ENCODE measurements at places on chromosomes 12 and 14.
A peak's percentile ranks its signal among the peaks of the same experiment; 100 is the strongest.

- DNase-seq = peak; percentile 56
Measured at GRCh38 chr12:48788854-48789775, at the start of gene ADCY6. ADCY6 (minus strand) TSS chr12:48789089; CDS start chr12:48783434, 5,655 bp downstream.

GRCh38 chr14:48035836-48036235 lies 360.4 kb upstream of the MDGA2 start:
- DNase-seq = no peak

DNA sequence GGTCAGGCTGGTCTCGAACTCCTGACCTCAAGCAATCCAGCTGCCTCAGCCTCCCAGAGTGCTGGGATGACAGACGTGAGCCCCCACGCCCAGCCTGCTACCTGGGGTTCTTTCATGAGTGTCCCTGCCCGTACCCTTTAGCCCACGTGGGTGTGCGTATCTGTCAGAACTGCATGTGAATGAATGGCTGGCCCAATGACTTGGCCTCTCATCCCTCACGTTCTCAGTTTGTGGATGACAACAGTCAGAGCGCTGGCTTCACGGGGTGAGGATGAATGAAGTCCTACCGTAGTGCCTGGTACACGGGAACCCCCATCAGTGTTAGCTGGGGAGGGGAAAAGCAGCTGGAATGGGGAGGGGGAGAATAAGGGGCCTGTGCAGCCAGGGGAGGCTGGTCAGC lies 16.1 kb upstream of the ZDHHC22 start:
- DNase-seq = no peak

- no peak for DNase-seq
Measured at GRCh38 chr14:106372870-106373652, 846.7 kb downstream of the TMEM121 start.

- DNase-seq = no peak
Measured at GRCh38 chr14:101363261-101363555, 198.1 kb upstream of the DIO3 start.

DNA sequence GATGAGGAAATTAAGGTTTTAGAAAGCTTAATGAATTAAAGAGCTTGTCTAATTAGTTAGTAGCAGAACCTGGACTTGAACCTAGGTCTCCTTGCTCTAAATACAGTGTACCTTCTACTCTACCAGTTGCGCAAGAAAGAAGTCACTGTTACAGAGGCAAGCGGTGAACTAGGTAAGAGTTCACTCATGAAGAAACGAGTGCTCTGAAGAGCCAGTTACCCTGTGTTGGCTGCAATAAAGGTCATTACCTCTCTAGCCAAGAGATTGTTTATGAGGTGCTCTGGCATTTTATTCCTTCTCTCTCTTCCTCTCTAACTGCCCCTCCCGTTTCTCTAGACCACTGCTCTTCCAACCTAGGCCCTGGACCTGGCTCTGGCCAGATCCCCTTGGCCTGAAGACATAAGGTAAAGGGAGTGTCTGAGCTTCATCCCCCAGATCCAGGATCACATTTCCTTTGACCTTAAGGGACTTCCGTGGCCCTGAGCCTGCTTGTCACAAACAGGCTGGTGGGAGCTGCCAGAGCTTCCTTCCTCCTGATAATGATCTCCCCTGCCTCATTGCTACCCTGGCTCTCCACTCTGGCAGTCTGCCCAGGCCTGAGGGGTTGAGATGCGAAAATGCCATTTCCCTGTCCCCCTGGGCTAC lies 1.9 kb downstream of the RNASE7 start:
- no peak for DNase-seq

GRCh38 chr12:113818283-113818682 lies 147.8 kb downstream of the RBM19 start:
- no peak for DNase-seq

- DNase-seq = no peak
Measured at GRCh38 chr12:10128687-10129086, 1.3 kb downstream of the CLEC7A start.

- no peak for DNase-seq
Measured at GRCh38 chr12:119363037-119363436, 28.5 kb downstream of the CCDC60 start.

DNA sequence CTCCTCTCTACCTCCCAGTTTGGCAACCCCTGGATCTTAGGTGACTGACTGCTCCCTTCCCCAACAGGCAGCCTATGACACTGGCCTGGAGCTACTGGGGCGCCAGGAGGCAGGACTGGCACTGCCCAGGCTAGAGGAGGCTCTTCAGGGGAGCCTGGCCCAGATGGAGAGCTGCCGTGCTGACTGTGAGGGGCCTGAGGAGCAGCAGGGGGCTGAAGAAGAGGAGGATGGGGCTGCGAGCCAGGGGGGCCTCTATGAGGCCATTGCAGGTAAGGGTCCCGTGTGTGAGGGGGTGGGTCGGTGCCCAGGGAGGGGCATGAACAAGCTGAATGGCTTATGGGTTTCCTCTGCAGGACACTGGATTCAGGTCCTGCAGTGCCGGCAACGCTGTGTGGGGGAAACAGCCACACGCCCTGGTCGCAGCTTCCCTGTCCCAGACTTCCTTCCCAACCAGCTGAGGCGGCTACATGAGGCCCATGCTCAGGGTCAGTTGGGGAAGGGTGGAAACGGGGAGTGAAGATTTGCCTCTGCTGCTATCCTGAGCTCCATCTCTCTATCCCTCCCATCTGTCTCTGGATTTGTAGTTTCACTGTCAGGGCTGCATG lies 2.2 kb downstream of the P3H3 start:
- DNase-seq = no peak
